ENCODE measurements at places on chromosomes 12 and 14.

GRCh38 chr12:43696154-43696553 is 62.4 kb downstream of the PUS7L start:
- no peak for DNase-seq

- no peak for DNase-seq
These were observed 75.5 kb upstream of the DCD start for GRCh38 chr12:54723379-54724256.

- peak; percentile 52 for DNase-seq
These were observed 83.8 kb downstream of the CCER1 start for GRCh38 chr12:90870971-90871725.

DNA sequence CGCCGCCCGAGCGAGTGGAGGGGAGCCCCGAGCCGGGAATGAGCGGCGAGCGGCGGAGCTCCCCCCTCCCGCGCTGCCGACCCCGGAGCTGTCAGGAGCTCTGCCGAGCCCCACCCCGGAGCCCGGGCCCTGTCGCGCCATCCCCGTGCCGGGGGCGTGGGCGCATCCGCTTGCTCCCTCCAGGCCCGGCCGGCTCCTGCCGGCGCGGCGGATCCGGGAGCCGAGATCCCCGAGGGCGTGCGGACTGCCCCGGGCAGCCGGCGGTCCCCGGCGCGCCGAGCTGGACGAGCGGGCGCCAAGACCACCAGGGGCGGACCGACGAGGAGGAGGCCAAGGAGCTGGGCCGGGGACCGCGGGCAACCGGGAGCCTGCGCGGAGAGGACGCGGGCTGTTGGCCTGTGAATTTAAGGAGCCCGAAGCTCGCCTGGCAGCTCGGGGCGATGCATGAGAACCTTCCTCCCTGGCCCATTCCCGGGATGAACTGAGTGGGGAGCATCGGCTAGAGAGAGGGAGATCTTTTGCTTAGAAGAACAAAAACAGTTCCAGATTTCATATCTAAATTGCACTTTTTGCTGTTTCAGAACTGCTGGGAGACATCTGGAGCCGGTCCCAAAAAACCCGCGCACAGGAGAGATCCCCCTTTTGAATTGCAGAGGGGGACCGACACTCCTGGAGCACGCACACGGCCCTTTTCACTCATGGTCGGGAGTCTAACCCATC is 2.0 kb downstream of the PTHLH start:
- no peak for DNase-seq
